ENCODE measurements at places on chromosomes 3 and 15. TPM values are rescaled to one million over a fixed set of nuclear protein-coding genes. Genes with fewer than 3 reads are reported as not detected.

- H3K27me3 ChIP-seq, result no peaks in the 10 kb centered on the region
- H3K27ac ChIP-seq, result no peak overlapping the region
- no peaks in the 10 kb centered on the region for H3K36me3 ChIP-seq
- no peak for DNase-seq
Measured at GRCh38 chr3:28326458-28326926, 22.0 kb upstream of the ZCWPW2 start.

GRCh38 chr3:127452321-127452821, 138.2 kb downstream of the TPRA1 start:
- no peaks in the 10 kb centered on the region for H3K36me3 ChIP-seq
- DNase-seq, result no peak
- peaks cover 57% of the 10 kb centered on the region for H3K27me3 ChIP-seq

DNA sequence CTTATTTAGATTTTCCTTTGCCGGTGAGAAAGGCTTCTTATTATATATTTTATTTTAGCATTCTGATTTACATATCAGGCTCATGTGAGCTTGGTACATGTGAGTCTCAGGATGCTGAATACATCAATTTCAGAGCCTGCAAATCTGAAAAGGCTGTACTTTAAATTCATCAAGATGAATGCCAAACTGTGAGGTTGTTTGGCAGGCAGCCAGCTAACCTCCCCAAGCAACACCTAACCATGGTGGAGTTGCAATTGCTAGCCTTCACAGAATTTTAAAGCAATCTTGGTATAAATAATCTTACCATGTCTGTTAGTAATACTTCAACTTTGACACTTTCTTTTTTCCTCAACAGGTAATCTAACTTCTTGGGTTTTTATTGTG, 252.5 kb downstream of the CDIN1 start:
- DNase-seq, result no peak
- H3K27ac ChIP-seq, result no peak overlapping the region
- H3K4me1 ChIP-seq, result no peaks in the 10 kb centered on the region
- H3K27me3 ChIP-seq, result no peaks in the 10 kb centered on the region
- no peak overlapping the region for H3K4me3 ChIP-seq
- no peaks in the 10 kb centered on the region for H3K36me3 ChIP-seq

- no peaks in the 10 kb centered on the region for H3K36me3 ChIP-seq
- no peak overlapping the region for H3K4me3 ChIP-seq
- no peak for DNase-seq
- peaks cover 6% of the 10 kb centered on the region for H3K4me1 ChIP-seq
- no peak overlapping the region for H3K27ac ChIP-seq
Measured at GRCh38 chr3:40848421-40848820, 323.7 kb downstream of the ZNF621 start.

DNA sequence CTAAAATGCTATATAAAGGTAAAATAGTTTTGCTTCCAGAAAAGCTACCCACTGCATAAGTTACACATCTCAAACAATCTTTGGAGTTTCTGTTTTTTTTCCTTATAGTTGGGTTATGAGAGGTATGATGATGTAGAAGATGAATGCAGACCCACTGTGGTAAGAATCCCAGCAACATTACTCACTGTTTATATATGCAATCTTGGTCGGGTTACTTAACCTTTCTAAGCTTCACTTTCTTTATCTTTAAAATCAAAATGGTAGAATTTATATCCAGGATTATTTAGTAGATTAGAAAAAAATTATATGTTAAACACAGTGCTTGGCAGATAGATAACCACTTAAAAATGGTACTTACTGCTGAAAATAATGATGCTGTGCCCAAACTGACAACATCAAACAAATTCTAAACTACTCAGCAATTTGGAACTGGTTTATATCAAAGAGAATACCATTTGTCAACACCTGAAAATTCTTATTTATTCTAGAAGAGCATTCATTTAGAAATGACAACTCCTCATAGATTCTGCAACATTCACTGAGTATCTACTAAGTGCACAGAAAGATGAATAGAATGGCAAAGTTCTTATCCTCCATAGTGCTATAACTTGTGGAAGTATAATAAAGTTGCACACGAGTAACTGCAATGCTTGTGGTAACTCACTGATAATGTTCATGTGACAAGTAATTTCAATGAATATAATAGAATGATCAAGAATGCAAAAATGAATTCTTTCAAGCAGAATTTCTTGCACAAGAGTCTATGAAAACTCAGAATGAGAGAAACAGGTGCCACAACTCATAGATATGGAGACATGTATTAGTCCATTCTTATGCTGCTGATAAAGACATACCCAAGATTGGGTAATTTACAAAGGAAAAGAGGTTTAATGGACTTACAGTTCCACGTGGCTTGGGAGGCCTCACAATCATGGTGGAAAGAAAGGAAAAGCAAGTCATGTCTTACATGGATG, 129.0 kb upstream of the SLC7A14 start:
- no peak overlapping the region for H3K4me3 ChIP-seq
- H3K36me3 ChIP-seq, result no peaks in the 10 kb centered on the region
- DNase-seq, result no peak
- no peaks in the 10 kb centered on the region for H3K27me3 ChIP-seq
- H3K27ac ChIP-seq, result no peak overlapping the region

DNA sequence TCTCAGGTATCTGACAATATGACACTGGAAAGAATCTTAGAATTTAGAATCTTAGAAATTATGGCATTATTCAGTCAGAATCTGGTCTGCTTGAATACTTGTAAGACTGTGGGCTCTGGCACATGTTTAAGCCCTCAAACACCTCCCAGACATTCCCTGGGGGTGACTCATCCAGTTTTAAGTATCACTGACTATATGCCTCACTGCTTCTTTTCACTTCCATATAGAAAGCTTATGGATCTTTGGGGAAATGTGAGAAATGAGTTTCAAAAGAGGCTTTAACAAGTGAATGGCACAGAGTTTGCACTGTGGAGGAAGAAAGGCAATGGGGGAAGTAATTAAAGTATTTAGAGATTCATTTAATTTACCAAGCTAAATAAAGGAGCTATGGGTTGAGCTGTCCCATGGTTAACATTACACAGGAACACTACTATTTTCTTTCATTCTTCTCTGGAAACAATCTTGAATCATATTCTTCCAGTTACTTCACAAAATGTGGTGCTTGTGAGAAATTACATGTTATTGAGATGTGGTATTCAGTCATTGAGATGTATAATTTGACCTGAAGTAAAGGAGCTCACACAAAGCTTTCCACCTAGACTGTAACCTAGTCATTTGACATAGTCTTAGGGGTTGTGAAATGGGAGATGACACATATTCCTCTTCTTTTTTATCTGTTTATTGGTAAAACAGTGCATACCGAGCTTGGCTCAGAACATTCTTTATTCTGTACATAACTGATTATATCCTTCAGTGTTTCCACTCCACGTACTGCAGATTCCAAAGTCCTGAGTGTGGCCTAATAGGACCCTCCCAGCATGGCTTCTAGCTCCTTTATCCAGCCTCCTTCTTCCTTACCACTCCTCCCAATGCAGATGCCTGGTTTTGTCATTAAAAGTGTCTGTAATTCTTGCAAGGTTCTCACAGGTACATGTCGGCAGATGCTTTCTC, 544.6 kb upstream of the NECTIN3 start:
- H3K4me3 ChIP-seq, result no peak overlapping the region
- H3K27ac ChIP-seq, result peak overlapping the region; percentile 76
- H3K36me3 ChIP-seq, result no peaks in the 10 kb centered on the region
- H3K27me3 ChIP-seq, result no peaks in the 10 kb centered on the region

- no peak for DNase-seq
- H3K4me1 ChIP-seq, result peaks cover 48% of the 10 kb centered on the region
- H3K27me3 ChIP-seq, result no peaks in the 10 kb centered on the region
- H3K27ac ChIP-seq, result peak overlapping the region; percentile 90
- H3K4me3 ChIP-seq, result no peak overlapping the region
Measured at GRCh38 chr15:63463793-63464192, 40.6 kb upstream of the USP3 start.

DNA sequence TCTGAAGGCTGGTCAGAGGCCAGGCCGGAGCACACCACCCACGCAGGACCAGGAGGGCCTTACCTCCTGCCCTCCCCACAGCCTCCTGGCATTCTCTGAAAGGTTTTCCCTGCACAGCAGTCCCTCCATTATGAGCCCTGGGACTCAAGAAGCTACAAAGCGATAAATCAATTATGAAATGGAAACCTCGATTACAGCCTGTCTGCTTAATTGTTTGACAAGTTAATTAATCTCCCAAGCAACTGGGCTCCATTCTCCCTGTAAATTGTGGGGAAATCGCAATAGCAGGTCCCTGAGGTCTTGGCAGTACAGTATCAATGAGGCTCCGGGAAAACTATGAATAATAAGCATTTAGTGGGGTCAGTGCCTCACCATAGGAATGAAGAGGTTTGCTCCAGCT, 683.5 kb downstream of the NTRK3 start:
- H3K4me1 ChIP-seq, result no peaks in the 10 kb centered on the region
- no peaks in the 10 kb centered on the region for H3K36me3 ChIP-seq
- no peaks in the 10 kb centered on the region for H3K27me3 ChIP-seq
- H3K4me3 ChIP-seq, result no peak overlapping the region

DNA sequence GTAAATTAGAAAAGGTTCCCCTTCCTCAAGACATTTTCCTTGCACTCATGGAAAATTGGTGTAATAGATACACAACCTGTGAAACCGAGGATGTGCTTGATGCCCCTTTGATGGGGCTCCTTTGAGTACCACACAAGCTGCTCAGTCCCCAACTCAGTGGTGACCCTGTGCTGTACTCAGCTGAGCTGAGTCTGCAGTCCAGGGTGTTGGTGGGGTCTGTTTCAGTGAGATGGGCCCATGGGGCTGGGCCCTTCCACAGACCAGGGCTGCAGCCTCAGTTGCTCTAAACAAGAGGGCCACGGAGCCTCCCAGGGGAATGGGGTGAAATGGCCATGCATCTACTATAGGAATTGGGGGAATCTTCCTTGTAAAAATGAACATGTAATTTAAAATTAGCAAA, 39.3 kb downstream of the KY start:
- no peaks in the 10 kb centered on the region for H3K27me3 ChIP-seq
- no peak overlapping the region for H3K4me3 ChIP-seq
- no peaks in the 10 kb centered on the region for H3K4me1 ChIP-seq

- no peaks in the 10 kb centered on the region for H3K36me3 ChIP-seq
- H3K4me3 ChIP-seq, result peak overlapping the region; percentile 77
- peak overlapping the region; percentile 99 for H3K27ac ChIP-seq
- H3K27me3 ChIP-seq, result no peaks in the 10 kb centered on the region
Measured at GRCh38 chr3:57596495-57597126, 533 bp downstream of the ARF4 start.

DNA sequence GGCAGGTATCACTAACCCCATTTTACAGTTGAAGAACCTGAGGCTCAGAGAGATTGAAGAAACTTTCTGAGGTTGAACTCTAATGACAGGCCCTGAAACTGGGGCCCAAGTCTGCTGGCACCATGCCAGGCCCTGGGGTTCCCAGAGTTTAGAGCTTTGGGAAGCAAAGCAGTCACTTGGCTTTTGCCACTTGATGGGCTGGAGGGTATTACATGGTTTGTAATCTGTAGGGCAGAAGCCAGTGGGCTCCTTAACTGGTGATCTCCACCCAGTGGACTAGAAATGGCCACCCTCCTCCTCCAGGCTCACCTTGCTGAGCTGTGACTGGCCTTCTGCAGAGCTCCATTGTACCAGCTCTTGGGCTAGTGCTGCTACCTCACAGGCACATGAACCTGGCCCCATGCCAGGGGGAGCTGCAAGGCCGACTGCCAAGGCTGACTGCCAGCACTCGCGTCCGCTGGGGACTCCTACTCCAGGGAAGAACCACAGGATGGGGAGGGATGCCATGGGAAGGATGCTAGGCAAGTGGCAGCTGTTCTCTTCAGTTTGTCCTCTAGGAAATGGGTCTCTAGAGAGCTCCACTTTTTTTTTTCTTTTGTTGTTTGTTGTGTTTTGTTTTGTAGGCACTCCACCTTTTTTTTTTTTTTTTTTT, 104.8 kb downstream of the ETFA start:
- no peaks in the 10 kb centered on the region for H3K27me3 ChIP-seq

Gene ANKUB1
- total RNA-seq, result not detected

Gene RPUSD2
- 11.5 TPM for total RNA-seq

Gene CDHR4
- total RNA-seq, result not detected

Gene LRRC2
- 0.28 TPM for total RNA-seq

Gene KNL1
- total RNA-seq, result 10.0 TPM

Gene ECE2
- total RNA-seq, result not detected

Data from hepatocyte (in vitro differentiated cells).